ENCODE measurements at places on chromosomes 1 and 21. TPM values are rescaled to one million over a fixed set of nuclear protein-coding genes. Genes with fewer than 3 reads are reported as not detected.

The WDR47 gene
- total RNA-seq: 7.6 TPM

The GSTM1 gene
- total RNA-seq: not detected

The TNFSF4 gene
- total RNA-seq: 0.04 TPM

The TAF13 gene
- total RNA-seq: 32.2 TPM

The DRAXIN gene
- 0.17 TPM for total RNA-seq

The OLIG2 gene
- total RNA-seq: not detected

The HAO2 gene
- total RNA-seq: not detected

The NR0B2 gene
- not detected for total RNA-seq

The KMO gene
- total RNA-seq: 1.0 TPM

The VHLL gene
- total RNA-seq: not detected

The SLC41A1 gene
- total RNA-seq: 25.2 TPM

The ZNF648 gene
- total RNA-seq: not detected

The OR2G6 gene
- total RNA-seq: not detected

The PRAMEF20 gene
- not detected for total RNA-seq

The RIIAD1 gene
- total RNA-seq: not detected

The TOMM20 gene
- 129 TPM for total RNA-seq

The SLAMF6 gene
- not detected for total RNA-seq

The TMEM240 gene
- total RNA-seq: 0.44 TPM

The SERINC2 gene
- total RNA-seq: 19.5 TPM

The RPE65 gene
- total RNA-seq: not detected

The TNFRSF4 gene
- total RNA-seq: not detected

The KCNN3 gene
- total RNA-seq: 0.07 TPM

The KCNJ9 gene
- total RNA-seq: not detected

The S100A9 gene
- 0.96 TPM for total RNA-seq

The ST6GALNAC5 gene
- not detected for total RNA-seq

The RNF2 gene
- total RNA-seq: 19.5 TPM

The MAP1LC3C gene
- total RNA-seq: 0.25 TPM

The GUCA2B gene
- total RNA-seq: not detected

The DPYD gene
- total RNA-seq: 3.2 TPM

The FAM72B gene
- total RNA-seq: 6.1 TPM

The S100A8 gene
- total RNA-seq: not detected

The TSPEAR gene
- not detected for total RNA-seq

The L1TD1 gene
- total RNA-seq: not detected

The PPT1 gene
- 71.1 TPM for total RNA-seq

The AGT gene
- 0.14 TPM for total RNA-seq

The LMO4 gene
- 17.1 TPM for total RNA-seq

The ADPRS gene
- total RNA-seq: 25.8 TPM

The C8B gene
- total RNA-seq: not detected

The USH2A gene
- total RNA-seq: not detected

The MXRA8 gene
- 0.20 TPM for total RNA-seq

The HRNR gene
- not detected for total RNA-seq

The ADCY10 gene
- 0.17 TPM for total RNA-seq

The NTRK1 gene
- total RNA-seq: 0.14 TPM

The PNRC2 gene
- total RNA-seq: 40.7 TPM

The TNNI3K gene
- total RNA-seq: not detected

The CCDC185 gene
- total RNA-seq: 0.05 TPM

The TMEM82 gene
- total RNA-seq: not detected

The APOBEC4 gene
- not detected for total RNA-seq

The ATAD3B gene
- total RNA-seq: 1.6 TPM

The SLC9C2 gene
- total RNA-seq: not detected

The PCP4L1 gene
- 0.06 TPM for total RNA-seq

The ANGPTL3 gene
- not detected for total RNA-seq

The OR10J1 gene
- not detected for total RNA-seq

The RAD54L gene
- 13.7 TPM for total RNA-seq
